ENCODE measurements at places on chromosomes 12 and 14.

GRCh38 chr12:30357766-30358490 is 337.7 kb downstream of the IPO8 start:
- no peak for DNase-seq

GRCh38 chr12:131833288-131833895 is 5.2 kb downstream of the MMP17 start:
- DNase-seq, result no peak

DNA sequence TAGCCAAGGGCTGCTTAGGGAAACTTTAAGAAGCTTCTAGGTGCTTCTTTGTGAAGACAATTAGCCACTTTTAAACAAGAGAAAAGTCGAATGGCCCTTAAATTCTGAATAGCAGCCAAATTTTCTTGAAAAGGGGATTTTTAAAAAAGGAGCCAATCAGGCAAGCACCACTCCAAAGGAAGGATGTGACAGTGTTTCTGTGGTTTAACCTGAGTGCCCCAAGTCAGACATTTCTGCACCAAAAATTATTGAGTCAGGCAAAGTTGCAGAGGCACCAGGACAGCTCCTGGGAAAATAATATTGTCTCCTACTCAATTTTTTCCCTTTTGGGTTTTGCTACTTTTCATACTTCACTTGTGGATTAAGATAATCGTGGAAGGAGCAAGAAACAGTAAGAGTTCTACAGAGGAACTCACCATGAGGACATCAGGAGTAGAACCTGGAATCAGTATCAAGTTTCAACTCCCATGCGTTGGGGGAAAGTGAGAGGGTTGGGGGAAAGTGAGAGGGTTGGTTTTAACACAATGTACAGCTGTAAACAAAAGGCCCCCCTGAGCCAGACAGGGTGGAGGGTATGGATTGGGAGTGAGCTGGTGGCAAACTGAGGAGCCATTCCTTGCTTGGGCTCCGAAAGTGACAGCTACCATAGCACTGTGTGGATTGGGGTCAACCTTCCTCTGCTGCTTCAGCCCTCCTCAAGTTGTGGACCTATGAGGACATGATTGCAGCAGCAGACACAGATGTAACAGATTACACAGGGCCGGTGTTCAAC is 90.8 kb downstream of the SLC38A1 start:
- no peak for DNase-seq

GRCh38 chr14:54690887-54691286 is 124.0 kb downstream of the SAMD4A start:
- DNase-seq, result no peak

- DNase-seq, result no peak
Measured at GRCh38 chr14:67395086-67395875, 16.7 kb downstream of the PLEK2 start.

- DNase-seq, result peak; percentile 41
Measured at GRCh38 chr12:96906849-96907670, at the start of gene NEDD1. NEDD1 (plus strand) TSS chr12:96907257; CDS start chr12:96909760, 2,503 bp downstream.

DNA sequence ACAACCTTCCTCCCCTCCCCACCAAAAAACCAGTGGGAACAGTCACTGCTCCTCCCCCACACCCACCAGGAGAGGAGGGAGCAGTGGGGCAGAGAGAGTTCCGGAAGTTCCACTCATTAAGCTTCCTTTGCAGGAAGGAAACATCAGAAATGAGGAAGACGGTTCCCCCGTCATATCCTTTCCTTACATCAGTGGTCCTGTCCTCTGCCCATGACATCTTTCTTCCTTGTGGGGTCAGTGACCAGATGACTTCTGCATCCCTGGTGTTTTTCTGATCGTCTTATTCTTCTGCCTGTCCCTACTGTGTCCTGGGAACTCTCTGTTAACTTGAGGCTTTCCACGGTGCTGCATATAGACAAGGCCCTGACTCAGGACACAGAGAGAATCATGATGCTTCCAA is 40.8 kb upstream of the SPTLC2 start:
- DNase-seq, result no peak

GRCh38 chr14:79701371-79701770 is 509.9 kb downstream of the DIO2 start:
- no peak for DNase-seq

DNA sequence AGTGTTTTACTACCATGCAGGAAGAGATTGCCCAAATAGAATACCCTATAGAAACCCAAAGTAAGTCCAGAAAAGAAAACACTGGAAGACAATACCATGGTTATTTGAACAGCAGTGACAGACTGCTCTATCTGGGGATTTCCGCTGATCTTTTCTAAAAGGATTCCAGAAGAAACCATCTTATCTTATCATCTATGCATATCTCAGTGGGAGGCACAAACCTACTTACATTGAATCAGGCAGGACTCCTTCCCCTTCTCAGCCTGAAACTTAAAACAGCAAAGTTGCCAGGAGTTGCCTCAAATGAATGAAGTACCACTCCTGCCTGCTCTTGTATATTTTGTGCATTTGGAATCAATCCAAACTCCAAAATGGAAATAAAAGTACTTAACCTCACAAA is 56.7 kb upstream of the NR2C1 start:
- no peak for DNase-seq
